ENCODE measurements at places on chromosomes 3 and 15.

- no peaks in the 10 kb centered on the region for H3K36me3 ChIP-seq
- no peak overlapping the region for H3K27ac ChIP-seq
- peaks cover 9% of the 10 kb centered on the region for H3K4me1 ChIP-seq
- H3K4me3 ChIP-seq: no peak overlapping the region
- H3K27me3 ChIP-seq: peaks cover 2% of the 10 kb centered on the region
- DNase-seq: peak; percentile 74
Observed at GRCh38 chr3:10602769-10603768, 97.7 kb upstream of the ATP2B2 start.

DNA sequence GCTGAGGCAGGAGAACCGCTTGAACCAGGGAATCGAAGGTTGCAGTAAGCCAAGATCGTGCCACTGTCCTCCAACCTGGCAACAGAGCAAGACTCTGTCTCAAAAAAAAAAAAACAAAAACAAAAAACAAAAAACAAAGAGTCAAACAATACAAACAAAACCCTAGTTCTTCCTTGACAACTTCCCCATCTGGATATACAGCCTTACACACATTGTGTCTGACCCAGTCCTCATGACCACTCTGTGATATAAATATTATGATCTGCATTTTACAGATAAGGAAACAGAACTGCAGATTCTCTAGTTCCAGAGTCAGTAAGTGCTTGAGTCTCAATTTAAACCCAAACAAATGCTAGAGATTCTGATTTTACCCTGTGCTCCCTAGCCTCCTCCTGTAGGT, 4.8 kb upstream of the ESYT3 start:
- H3K27ac ChIP-seq: no peak overlapping the region
- no peak for DNase-seq
- H3K36me3 ChIP-seq: no peaks in the 10 kb centered on the region
- peaks cover 4% of the 10 kb centered on the region for H3K27me3 ChIP-seq

- peaks cover 62% of the 10 kb centered on the region for H3K4me1 ChIP-seq
- H3K27me3 ChIP-seq: no peaks in the 10 kb centered on the region
- peak; percentile 72 for DNase-seq
- H3K4me3 ChIP-seq: peak overlapping the region; percentile 58
Observed at GRCh38 chr3:72888546-72889309, 882 bp downstream of the GXYLT2 start.

DNA sequence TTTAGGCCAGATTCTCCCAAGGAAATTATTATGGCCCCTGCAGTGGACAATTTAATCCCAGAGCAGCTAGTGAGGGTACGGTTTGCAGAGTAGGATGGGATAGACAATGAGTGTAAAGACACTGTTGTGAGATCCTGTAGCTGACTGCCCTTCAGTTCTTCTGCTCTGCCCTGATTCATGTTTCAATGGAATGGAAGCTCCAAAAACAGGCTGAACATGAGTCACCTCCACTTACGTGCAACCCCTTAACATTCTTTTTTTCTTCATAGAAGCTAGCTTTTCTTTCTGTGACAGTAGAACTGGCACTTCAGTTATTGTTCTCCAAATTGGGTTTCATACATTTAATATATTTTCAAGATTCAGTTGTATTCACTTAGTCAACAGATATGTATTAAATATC, 32.1 kb downstream of the CLDN18 start:
- peaks cover 20% of the 10 kb centered on the region for H3K27me3 ChIP-seq
- H3K4me1 ChIP-seq: no peaks in the 10 kb centered on the region
- H3K27ac ChIP-seq: no peak overlapping the region
- DNase-seq: no peak
- H3K36me3 ChIP-seq: no peaks in the 10 kb centered on the region
- no peak overlapping the region for H3K4me3 ChIP-seq

DNA sequence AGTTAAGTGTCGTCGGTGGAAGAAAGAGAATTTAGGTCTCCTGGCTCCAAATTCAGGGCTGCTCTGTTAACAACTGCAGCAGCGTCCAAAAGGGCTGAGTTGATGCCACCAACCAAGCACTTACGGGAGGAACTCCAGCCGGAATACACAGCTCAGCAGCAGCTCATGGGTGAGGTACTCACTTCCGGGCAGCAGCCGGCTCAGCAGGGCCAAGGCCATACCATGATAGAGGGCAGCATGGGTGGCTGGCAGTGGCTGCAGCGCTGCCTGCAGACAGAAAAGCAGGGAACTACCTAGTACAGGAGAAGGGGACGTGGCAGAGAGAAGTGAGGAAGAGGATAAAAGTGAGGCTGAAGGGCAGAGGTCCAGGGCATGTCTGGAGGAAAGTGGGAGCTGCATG, 8.0 kb upstream of the LTK start:
- H3K36me3 ChIP-seq: peaks cover 41% of the 10 kb centered on the region
- no peak overlapping the region for H3K27ac ChIP-seq

DNA sequence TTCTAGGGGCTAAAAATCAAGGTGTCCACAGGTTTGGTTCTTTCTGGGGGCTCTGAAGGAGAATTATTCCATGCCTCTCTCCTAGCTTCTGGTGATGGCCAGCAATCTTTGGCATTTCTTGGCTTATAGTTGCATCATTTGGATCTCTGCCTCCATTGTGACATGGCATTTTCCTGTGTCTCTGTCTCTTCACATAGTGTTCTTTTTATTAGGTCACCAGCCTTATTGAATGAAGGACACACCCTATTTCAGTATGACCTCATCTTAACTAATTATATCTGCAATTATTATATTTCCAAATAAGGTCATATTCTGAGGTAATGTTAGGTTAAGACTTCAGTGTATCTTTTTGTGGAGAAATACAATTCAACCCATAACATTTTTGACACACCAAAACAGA, 3.2 kb upstream of the GBE1 start:
- peaks cover 33% of the 10 kb centered on the region for H3K4me1 ChIP-seq
- H3K36me3 ChIP-seq: peaks cover 10% of the 10 kb centered on the region
- H3K4me3 ChIP-seq: no peak overlapping the region
- H3K27me3 ChIP-seq: no peaks in the 10 kb centered on the region

DNA sequence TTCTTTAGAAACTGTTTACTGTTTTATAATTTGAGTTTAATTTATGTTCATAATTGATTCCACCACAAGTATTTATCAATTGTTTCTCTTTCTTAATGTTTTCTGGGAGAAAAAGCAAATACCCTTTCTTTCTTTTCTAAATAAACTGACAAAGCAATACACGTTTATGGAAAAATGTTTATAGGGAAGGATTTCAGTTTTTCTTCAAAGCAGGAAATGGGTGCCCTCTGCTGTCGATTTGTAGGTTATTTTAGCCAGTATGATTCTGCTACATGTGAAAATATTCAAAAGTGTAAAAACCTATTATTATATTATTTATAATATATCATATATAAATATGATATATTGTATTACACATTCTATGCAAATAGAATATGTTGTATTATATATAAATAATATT, 921.0 kb upstream of the ROBO1 start:
- no peak overlapping the region for H3K4me3 ChIP-seq
- H3K27me3 ChIP-seq: no peaks in the 10 kb centered on the region
- H3K4me1 ChIP-seq: no peaks in the 10 kb centered on the region
- no peak for DNase-seq

DNA sequence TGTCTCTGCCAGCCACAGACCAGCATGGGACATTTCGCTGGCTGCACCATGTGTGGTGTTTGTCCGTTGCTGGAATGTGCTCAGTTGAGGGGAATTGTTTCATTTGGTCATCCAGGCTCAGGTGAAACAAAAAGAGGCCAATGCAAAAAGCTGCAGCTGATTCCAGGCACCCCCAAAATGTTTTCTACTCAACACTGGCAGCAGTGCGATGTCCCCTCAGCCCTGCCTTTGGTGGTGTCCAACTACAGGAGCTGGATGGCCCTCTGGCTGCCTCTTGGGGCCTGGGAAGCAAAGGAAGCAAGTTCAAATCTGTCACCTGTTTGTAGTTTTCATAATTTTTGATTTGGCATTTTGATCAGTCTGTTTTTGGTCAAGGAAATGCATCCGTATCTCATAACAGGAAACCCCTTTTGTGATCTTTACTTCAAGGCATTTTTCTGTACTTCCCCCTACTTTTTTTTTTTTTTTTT, 141.8 kb downstream of the EEFSEC start:
- no peak overlapping the region for H3K27ac ChIP-seq
- H3K4me1 ChIP-seq: no peaks in the 10 kb centered on the region
- no peaks in the 10 kb centered on the region for H3K36me3 ChIP-seq
- H3K4me3 ChIP-seq: no peak overlapping the region
- no peak for DNase-seq

DNA sequence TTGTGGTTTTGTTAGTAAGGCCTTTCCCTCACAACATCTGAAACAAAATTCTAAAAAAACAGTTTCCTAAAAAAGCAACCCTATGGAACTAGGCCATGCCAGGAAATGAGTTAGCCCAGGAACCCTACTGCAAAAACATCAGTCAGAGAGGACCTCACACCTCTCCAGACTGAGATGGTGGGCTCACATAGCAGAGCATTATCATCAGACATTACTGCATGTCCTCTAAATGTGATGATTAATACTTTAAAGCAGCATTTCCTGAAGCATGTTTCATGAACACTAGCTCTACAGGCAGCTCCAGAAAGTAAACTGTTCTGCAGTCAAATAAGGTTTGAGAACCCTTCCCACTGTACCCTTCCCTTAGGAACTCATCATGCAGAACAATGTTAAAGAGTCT, 232.3 kb upstream of the MRPL3 start:
- H3K36me3 ChIP-seq: no peaks in the 10 kb centered on the region
- no peaks in the 10 kb centered on the region for H3K4me1 ChIP-seq
- DNase-seq: no peak
- no peak overlapping the region for H3K4me3 ChIP-seq

Measured in DND-41 (cell line).